Caco-2 (cell line): ENCODE measurements at places on chromosomes 4 and X. TPM values are rescaled to one million over a fixed set of nuclear protein-coding genes. Genes with fewer than 3 reads are reported as not detected.

The TTC29 gene
- total RNA-seq, result not detected in 2 replicates

- no peak for DNase-seq
- no peak overlapping the region for H3K27ac ChIP-seq
- H3K27me3 ChIP-seq, result no peaks in the 10 kb centered on the region
- H3K36me3 ChIP-seq, result no peaks in the 10 kb centered on the region
Measured at GRCh38 chrX:119028733-119029330, 44.0 kb upstream of the CT47C1 start.

DNA sequence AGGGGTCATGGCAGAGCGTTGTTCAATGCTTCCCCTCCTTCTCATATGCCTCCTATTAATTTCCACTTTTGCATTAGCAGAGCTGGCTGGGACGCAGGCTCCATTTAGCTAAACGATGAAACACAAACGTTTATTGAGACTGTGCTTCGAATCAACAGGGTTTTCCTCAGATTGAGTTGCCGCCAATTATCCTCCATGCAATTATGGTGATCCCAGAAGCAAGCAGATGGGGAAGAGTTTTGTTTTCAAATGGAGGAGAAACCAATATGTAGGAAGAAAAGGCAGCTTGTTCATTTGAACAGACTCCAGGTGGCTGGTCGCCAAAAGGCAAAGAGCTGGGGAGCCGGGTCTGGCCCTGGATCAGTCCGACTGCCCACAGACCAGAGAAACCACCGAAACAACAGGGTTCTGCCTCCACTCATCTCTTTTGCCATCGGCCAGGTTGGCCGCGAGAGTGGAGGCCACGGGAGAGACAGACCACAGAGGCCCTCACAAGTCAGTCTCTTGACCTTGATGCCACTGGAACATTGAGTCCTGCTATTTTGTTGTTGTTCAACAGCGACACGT, 184.8 kb downstream of the GBA3 start:
- H3K4me1 ChIP-seq, result no peaks in the 10 kb centered on the region
- H3K27ac ChIP-seq, result no peak overlapping the region
- DNase-seq, result no peak
- no peak overlapping the region for H3K4me3 ChIP-seq

The ZAR1 gene
- 0.21 TPM in 1 of 2 replicates, not detected in the other for total RNA-seq

The SRPK3 gene
- not detected in 2 replicates for total RNA-seq

GRCh38 chrX:130482871-130483270, 81.1 kb downstream of the RBMX2 start:
- DNase-seq, result no peak
- H3K27ac ChIP-seq, result no peak overlapping the region
- no peaks in the 10 kb centered on the region for H3K4me1 ChIP-seq
- H3K27me3 ChIP-seq, result no peaks in the 10 kb centered on the region
- no peak overlapping the region for H3K4me3 ChIP-seq

DNA sequence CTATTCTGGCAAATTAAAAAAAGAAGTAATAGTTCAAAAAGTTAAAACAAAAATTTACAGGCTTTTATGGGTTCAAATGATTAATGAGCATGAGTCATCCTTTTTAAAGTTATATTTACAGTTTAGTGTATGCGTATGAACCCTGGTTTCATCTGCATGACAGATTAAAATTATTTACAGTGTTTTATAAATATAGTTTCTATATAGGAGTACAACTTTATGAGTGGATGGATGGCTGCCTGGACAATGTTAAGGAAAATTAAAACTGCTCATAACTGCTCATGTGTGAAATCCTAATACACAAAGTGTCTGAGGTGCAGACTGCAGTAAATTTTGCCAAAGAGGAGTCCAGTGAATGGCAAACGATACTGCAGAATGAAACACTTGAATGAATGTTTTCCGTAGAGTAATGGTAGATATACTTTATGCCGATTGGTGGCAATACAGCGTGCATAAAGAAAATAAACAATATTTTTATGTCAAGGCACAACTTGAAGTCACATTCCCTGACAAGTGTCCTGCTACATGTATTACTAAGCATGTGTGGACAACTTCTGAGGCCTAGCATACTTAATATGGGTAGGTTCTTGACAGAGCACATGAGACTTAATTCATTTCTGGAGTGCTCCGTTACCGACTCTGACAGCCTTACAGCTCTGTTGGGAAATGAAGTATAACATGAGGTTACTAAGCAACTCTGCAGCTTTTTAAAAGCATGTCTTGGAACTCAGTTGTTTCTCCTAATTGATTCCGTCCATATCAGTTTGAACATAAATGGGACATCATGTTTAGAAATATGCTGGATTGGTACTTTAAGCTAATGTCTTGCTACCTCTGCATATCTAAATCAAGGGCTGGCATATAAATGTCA, 985.6 kb upstream of the PCDH7 start:
- no peaks in the 10 kb centered on the region for H3K4me1 ChIP-seq
- DNase-seq, result no peak
- no peak overlapping the region for H3K27ac ChIP-seq
- H3K4me3 ChIP-seq, result no peak overlapping the region

The HEPH gene
- total RNA-seq, result 27.9 and 31.1 TPM in 2 replicates

- H3K27me3 ChIP-seq, result no peaks in the 10 kb centered on the region
- no peak overlapping the region for H3K27ac ChIP-seq
- no peak overlapping the region for H3K4me3 ChIP-seq
- H3K4me1 ChIP-seq, result no peaks in the 10 kb centered on the region
Measured at GRCh38 chr4:172691552-172691951, 477.1 kb upstream of the GALNT7 start.
